ENCODE measurements at places on chromosomes 6 and 20.

GRCh38 chr6:110875548-110876169, 1.1 kb downstream of the AMD1 start:
- DNase-seq, result peak; percentile 77

GRCh38 chr20:17542993-17543412, 11.8 kb upstream of the BFSP1 start:
- no peak for DNase-seq

- DNase-seq, result no peak
Observed at GRCh38 chr6:55726144-55726543, 147.2 kb upstream of the HMGCLL1 start.

DNA sequence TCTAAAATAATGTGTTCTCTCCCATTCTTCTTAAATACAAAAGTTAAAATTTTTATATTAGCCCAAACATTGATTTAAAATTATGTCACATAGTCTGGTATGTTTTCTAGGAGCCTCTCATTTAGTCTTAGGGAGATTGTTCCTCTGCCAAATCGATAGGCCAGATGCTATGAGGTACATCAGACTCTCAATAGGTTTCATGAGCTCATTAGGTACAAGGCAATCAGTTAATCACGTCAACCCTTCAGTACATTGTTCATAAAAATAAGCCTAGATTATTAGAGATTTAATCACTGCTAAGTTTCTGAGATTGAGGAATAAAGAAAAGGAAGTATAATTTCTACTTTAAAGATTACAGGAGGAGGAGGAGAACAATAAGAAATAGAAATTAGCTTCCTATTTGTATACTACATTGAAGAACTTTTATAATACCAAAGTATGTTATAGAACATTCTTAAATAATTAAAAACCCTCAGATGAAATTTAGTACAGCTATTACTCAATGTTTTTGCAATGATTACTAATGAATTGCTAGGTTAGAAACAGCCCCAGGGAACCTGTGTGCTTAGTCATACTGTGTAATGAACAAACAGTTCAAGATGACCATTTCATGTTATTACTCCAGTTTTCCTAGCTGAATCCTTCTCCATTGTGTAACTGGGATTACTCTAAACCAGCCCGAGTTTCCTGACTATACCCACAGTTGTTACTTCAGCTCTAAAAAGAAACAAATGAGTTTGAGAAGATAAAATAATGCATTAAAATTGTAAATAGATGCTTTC, 117.0 kb downstream of the BMP5 start:
- no peak for DNase-seq

DNA sequence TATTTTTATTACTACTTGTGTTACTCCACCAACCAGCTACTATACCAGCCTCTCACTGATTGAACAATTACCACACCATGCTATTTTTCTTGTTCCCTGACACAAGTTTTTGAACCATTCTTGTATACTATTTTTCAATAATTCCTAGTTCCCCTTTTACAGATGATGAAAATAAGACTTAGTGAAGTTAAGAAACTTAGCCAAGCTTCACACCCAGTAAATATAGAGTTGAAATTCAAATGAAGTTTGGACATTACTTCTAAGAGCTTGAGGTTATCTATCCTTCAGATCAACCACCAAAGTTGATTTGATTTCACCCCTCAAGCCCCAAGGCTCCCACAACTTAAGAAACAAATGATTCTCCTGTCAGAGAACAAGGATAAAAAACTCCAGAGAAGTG, 13.1 kb upstream of the BCAS1 start:
- no peak for DNase-seq

DNA sequence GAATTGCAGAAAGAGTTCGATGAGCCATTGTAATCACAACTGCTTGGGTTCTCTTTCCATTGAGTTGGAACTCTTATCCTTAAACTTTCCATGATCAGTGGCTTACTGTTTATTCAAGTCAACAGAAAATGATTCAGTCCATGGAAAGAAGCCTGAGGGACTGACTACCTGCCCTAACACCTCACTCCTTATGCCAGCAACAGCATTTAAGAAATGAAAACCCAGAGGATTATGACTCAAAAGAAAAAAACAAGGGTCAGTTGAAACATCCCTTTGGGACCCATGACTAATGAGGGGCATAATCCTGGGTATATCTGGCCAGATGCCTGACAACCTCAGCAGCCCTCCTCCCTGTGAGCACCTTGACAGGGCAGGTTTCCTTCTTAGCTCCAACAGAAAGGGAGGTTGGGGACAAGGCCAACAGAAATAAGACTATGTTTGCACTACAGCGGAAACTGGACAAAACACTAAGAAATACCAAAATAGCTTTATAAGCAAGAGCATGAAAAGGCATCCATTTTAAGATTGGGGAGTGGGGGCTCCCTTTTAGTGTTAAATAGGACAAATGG, 106.7 kb downstream of the MAP3K5 start:
- DNase-seq, result no peak

DNA sequence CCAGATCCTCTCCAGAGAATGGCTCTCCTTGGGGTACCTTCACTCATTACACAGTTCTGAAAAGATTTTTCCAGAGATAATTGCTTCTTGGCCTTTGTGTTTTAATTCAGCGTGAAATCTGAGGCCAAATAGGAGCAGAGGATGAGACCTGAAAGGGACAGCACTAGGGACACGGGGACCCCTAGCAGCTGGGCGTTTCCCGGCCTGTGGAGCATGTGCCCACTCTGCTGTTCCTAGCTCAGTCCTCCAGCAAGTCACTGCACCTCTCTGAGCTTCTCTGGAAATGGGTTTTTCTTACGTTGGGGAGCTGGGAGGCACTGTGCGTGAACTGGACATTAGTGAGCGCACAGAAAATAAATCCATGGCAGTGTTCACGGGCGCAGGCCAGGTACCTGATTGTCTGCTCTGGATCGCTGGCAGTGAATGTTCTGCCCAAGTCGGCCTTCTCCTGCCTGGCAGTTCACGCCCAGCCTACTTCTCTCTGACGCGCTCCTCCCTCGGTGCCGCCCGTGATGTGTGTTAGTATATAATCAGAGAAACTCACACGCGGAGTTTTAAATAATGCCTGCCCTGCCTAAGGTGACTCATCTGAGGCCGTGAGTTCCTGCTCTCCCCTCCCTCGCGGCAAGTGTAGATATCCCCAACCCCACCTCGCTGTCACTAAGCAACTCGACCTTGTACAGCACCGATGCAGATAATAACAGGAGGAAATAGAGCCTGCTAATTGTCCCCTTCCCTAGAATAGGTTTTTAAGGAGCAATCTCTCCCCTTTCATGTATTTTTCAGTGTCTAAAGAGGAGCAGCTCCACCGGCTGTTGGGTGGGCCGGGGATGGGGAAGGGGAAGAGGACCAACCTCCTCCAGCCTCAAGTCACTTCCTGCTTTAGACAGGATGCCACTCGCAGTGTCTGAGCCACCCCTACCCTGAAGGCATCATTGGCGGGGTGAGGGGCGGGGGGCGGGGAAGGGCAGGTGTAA, 2.7 kb upstream of the TUBB2A start:
- DNase-seq, result no peak

GRCh38 chr20:34260208-34260942, 19.2 kb downstream of the ASIP start:
- DNase-seq, result no peak

- no peak for DNase-seq
Observed at GRCh38 chr6:153003366-153003690, 819 bp upstream of the MTRF1L start.

- peak; percentile 89 for DNase-seq
Observed at GRCh38 chr6:79777713-79778579, 146.8 kb downstream of the SH3BGRL2 start.

Measured in cardiac septum (tissue), 1 donor.